Glutamatergic neuron (in vitro differentiated cells): ENCODE measurements at places on chromosomes 4 and X.

GRCh38 chr4:118810991-118811764, 24.7 kb downstream of the SEC24D start:
- DNase-seq, result no peak

DNA sequence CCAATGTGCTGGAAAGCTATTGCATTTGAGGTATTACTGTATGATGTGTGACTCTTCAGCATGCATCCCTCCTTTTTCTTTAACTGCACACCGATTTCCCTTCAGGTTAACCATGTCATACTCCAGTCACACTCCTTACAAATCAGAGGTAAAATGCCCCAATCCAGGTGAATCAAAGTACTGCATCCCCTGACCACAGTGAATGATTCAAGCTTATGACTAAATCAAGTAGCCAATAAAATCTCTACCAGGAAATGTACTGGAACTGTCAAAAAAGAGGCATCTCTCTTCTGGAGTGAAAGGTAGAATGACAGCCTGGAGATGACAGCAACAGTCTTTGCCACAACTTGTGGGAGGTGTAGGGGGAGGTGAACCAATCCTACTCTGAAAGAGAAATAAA, 10.4 kb downstream of the ADAMTS3 start:
- no peak for DNase-seq

DNA sequence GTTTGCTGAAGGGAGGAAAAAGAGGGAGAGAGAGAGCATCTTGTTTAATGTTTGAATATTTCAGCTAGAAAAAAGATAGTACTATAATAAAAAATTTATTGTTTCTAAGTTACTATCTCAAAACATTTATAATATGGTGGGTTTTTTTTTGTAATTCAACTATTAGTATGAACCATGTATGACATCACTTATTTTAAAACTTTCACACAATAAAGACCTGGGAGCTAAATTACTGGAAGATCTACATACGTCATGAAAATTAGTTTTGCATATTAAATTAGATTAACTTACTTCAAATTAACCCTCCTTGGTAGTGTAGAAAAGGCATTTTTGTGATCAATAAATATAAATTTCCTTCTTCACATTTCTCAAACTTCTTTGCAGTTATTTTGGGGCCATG, 432.0 kb upstream of the SLIT2 start:
- DNase-seq, result no peak

- DNase-seq, result no peak
These were observed 905.2 kb downstream of the TRAM1L1 start for GRCh38 chr4:116180157-116180601.

DNA sequence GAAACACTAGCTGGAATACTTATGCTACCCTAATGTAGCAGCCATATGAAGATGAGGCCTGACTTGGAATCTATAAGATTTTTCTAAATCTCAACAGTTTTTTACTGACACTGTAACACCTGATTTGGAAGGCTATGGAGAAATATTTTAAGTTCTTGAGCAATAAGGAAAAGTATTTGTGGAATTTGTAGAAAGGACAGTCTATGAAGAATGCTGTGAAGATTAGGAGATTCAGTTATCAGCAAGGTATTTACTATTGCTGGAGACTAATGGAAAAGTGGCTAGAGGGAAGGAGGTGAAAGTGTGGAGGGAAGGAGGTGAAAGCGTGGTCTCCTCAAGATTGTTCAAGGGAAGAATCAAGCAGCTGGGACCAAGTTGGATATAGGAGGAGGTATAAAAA, 190.0 kb upstream of the EMCN start:
- DNase-seq, result no peak

GRCh38 chrX:39174772-39175417, 373.6 kb downstream of the MID1IP1 start:
- no peak for DNase-seq

DNA sequence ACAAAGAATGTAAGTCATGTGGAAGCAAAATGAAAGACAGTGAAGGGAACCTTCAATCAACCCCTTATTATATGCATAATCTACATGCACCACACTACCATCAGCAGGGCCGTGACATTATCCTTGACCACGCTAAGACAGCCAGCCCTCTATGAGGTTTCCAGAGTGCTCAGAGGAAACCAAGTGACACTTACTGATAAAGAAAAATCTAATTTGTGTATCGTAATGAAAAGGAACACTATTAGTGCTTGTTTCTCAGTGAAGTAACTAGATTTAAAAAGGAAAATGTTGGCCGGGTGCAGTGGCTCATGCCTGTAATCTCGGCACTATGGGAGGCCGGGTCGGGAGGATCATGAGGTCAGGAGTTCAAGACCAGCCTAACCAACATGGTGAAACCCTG, 56.4 kb downstream of the ABCG2 start:
- no peak for DNase-seq

DNA sequence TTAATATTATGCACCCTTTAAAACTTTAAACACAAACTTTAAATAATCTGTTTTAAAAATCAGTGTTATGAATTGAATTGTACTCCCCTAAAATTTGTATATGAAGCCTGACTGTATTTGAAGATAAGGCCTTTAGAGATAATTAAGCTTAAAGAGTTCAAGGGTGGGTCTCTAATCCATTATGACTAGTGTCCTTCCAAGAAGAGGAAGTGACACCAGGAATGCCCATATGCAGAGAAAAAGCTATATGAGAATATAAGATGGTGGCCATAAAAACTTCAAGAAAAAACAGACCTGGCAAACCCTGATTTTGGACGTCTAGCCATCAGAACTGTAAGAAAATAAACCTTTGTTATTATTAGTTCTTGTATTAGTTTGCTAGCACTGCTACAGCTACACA, 29.0 kb downstream of the UGT2A2 start:
- DNase-seq, result no peak

- DNase-seq, result no peak
These were observed 92.2 kb downstream of the GEMIN8 start for GRCh38 chrX:13937370-13938050.

DNA sequence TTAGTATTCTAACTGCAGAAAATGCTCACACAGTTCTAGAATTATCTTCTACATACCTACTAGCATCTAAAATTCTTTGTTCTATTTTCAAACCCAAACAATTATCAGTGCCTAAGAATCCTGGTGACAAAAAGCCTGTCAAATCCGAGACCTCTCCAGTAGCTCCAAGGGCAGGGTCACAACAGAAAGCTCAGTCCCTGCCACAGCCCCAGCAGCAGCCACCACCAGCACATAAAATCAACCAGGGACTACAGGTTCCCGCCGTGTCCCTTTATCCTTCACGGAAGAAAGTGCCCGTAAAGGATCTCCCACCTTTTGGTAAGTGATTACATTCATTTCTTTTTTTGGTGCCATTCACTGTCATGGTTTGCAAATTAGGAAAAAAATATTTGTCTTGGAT, 243.8 kb downstream of the RAPGEF2 start:
- DNase-seq, result no peak

GRCh38 chrX:22057667-22058066, 25.5 kb downstream of the PHEX start:
- DNase-seq, result no peak

GRCh38 chrX:119045884-119046283, 26.9 kb upstream of the CT47C1 start:
- DNase-seq, result no peak

DNA sequence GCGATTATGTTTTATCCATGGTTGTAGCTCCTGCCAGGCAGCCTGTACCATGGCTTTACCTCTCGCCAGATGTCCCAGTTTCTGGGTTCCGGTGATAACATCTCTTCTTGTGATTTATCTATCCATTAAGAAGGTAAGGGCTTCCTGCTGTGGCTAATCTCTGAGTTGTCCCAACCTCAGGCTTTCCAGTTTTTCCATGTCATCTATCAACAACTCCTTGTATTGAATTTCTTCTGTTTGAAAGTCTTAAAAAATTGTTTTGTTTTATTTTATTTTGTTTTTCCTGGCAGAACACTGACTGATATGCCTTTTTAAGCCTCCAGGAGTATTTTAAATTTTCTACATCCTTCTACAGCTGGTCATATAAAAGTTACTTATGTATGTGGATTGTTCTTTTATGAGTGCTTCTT, 241.9 kb downstream of the ANTXR2 start:
- no peak for DNase-seq

- DNase-seq, result no peak
These were observed 23.8 kb downstream of the COL25A1 start for GRCh38 chr4:109278594-109279031.

DNA sequence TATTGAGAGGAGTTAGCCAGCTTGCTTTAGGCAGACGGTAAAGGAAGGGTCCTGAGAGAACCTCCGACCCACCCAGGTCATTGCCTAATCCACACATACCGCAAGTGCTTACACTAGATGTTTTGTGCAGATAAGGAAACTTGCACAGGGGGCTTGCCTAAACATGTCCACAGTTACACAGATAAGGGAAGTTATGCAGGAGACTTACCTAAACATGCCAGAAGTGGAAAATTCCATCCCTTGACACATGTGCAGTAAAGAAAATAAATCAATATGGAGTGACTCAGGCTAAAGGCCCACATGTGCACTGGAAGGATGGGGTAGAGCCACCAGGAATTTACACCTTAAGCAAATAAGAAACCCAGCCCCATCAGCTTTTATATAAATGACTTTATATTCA, 232.8 kb upstream of the HDX start:
- no peak for DNase-seq

DNA sequence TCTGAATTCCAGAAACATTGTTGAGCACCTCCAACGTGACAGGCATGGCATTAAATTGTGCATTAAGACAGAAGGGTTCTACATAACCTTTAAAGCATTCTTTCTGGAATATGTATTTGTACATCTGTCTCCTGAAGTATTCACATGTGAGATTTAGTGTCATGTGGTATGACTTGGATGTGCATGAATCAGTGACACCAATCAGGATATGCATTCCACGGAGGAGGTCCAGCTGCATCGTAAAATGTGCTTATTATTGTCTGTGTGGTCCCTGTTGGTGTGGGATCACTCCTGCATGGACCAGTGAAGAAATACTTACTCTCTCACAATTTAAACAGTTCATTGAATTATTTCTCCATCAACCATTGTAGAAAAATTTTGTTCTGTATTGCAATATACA, 149.0 kb downstream of the MID1 start:
- DNase-seq, result no peak

DNA sequence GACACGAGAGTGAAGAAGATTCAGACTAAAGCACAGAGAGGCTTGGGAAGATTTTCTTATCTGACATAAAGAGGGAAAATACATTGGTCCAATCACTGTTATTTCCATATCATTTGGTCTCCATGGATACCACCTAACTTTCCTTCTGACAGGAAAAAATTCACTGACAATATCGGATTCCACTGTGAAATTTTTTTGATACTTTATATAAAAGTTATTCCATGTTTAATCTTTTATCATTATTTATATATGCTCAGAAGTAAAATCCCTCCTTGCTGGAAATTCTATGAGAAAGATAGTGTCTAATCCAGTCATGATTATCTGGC, 3.6 kb downstream of the IRF2 start:
- DNase-seq, result no peak

- no peak for DNase-seq
These were observed 246.1 kb downstream of the NR3C2 start for GRCh38 chr4:148196164-148196563.

DNA sequence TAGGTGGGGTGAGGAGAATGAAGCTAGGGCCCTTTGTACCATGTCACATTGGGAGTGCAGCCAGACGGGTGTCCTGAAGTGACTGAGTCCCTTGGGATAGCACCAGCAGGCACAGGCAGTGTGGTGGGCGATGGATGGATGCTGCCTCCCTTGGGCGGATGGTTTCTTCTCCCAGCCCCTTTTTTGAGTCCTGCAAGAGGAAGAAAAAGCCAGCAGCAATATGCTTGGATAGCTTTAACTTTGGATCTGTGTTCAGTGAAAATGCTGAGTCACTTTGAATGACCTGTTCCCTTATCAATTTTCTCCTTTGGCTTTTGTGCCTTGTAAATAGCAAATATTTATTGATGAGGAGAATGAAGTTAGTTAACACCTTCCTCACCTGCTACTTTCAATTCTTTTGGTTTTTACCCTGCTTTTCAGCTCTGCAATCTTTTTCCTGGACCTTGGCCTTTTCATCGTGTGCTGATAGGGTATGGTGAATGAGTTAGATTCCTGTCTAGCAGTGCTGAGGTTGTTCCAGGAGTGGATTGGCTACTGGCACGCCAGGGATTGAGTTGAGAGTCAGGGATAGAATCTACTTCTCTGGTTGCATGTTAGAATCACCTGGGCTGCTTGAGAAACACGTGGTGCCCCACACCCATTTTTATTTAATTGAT, 10.2 kb downstream of the DCUN1D4 start:
- DNase-seq, result no peak

DNA sequence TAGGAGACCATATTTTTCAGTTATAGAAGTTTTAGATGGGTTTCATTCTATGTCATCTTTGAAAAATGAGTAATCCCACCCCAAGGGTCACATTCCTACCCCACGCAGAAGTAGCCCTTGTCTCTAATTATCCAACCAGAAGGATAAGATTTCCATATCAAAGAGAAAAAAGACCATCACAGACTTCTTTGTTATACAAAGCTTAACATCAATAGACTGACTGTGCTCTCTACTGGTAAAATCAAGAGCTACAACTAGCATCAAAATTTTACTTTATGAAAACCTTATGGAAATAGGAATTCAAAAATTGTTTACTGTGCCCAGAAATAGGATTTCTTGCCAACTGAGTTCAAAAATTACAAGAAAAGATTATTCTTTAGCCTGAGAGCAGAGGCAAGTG, 24.9 kb downstream of the TNMD start:
- DNase-seq, result no peak

DNA sequence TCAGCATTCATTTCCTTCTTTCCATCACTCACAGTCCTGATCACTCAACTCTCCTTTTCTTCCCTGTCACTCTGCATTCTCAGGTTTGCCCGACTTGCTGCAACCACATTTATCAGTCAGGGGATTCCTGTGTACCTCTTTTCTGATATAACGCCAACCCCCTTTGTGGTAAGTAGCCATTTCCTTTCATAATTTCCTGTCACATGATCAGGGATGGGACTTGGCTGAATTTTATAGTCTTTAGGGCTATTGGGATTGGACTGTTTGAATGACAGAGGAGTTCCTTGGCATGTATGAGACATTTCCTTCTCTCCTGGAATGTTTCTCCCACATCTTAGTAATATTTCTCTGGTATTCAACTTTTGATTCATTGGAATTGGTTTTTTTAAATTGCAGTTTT, 11.0 kb downstream of the PGM2 start:
- no peak for DNase-seq

- DNase-seq, result no peak
These were observed 162.1 kb downstream of the TSPAN5 start for GRCh38 chr4:98496152-98496845.

DNA sequence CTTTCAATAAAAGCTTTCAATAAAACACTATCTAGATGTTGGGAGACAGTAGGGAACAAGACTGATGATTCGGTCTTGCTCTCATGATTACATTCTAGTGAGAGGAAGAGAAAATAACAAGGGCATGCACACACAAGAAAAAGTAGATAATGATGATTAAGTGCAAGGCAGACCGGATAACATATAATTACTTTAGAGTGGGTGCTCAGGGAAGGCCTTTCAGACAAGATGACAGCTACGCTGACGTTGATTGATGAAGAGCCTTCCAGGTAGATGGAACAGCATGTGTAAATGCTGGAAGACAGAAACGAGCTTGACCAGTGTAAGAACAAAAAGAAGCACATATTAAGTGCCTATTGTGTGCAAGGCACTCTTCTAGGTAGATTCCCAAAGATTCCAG, 43.4 kb downstream of the TXK start:
- DNase-seq, result no peak

- no peak for DNase-seq
These were observed 33.5 kb upstream of the REST start for GRCh38 chr4:56874166-56874565.

- DNase-seq, result no peak
These were observed 159.6 kb downstream of the STIM2 start for GRCh38 chr4:27020203-27020602.

GRCh38 chr4:45527160-45527559, 596.7 kb downstream of the GABRG1 start:
- DNase-seq, result no peak
